ENCODE measurements at places on chromosomes 2 and 18.

DNA sequence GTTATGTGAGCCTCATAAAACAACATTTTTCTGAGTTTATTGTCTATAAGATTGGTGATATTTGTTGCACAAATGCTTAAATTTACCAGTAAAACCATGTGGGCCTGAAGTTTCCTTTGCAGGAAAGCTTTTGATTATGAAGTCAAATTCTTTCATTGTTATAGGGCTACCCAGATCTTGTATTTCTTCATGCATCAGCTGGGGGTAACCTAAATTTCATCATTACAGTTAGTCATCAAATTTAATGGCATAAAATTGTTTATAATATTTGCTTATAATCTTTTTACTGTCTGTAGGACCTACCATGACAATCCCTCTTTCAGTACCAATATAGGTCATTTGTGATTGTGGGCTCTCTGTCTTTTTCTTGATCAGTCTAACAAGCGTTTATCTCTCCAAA lies 47.8 kb downstream of the SMAD2 start:
- DNase-seq: no peak

DNA sequence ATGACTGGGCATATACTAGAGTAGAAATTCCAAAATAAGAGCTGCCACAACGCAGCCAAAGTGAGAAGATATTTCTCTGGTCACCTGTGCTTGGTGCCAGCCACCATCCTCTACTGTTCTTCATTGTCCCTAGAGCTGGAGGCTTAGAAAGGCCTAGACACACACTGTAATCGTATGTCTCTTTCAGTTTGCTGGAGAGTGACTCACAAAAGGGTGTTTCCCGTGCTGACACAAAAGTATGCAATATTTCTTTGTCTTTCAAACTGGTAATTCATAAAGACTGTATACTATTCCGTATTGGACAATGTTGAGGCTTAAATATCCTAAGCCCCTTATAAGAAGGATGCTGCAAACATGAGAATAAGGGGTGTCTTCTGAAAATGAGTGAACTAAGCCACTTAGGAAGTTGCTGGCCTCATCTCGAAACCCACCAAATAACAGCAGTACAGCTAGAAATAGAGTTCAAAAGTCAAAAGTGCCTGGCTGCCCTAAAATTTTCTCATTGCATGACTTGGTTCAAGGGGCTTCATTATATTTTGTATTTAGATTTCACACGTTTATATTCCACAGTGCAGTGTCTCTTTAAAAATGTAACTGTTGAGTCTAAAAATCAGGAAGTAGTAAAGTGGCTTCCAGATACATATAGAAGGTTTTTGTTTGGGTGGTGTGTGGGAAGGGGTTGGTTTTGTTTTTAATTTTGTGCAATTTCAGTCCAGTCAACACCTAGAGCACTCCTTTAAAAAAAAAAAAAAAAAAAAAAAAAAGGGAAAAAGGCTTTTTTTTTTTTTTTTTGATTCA lies 601.1 kb downstream of the ARHGAP15 start:
- DNase-seq: no peak

DNA sequence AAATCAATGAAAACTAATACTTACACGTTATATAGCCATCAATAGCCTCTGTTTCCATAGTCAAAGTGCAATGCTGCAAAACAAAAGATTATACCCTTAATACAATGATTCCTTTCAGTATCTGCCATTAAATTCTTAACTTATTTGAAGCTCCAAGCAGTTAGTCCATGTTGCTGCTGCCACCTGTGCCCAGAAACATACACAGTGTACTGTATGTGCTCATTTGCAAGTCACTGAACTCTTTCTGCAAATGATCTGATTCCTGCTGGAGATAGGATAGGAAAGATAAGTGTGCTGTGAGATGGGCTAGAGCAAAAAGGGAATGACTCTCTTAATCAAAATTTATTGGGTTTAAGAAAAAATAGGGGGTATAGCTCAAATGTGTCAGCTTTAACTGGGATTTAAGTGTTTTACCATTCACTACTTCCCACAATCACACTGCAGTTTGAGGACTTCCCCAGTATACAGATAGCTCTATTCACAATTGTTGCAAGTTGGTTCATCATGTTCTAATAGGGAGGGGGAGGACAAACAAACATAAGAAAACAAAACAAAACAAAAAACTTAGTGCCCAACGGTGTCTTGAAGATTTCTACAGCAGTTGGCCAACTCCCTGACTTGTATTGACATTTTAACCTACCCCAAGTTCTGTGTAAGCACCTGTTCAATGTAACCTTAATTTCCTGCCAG lies 2.7 kb downstream of the IKZF2 start:
- no peak for DNase-seq

- DNase-seq: no peak
Measured at GRCh38 chr2:127646487-127647241, 711 bp downstream of the GPR17 start.

DNA sequence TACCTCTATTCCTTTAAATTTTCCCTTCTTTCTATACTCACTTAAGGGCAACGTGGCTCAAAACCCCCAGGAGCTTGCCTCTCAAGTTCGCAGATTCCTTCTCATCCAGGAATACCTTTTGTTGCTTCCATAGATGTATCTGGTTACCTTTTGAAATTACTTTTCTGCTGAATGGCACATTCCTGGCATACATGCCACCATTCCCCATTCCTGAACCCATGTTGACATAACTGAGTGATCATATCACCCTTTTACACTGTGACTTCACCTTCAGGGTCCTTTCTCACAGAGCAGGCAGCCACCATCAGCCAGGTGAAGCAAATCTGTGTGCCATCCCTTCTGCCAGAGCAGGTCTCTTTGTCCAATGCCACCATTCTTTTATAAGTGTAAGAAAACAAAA lies 615.8 kb downstream of the ARHGAP15 start:
- DNase-seq: no peak

GRCh38 chr2:172927641-172928357 lies 147.8 kb upstream of the MAP3K20 start:
- DNase-seq: no peak

DNA sequence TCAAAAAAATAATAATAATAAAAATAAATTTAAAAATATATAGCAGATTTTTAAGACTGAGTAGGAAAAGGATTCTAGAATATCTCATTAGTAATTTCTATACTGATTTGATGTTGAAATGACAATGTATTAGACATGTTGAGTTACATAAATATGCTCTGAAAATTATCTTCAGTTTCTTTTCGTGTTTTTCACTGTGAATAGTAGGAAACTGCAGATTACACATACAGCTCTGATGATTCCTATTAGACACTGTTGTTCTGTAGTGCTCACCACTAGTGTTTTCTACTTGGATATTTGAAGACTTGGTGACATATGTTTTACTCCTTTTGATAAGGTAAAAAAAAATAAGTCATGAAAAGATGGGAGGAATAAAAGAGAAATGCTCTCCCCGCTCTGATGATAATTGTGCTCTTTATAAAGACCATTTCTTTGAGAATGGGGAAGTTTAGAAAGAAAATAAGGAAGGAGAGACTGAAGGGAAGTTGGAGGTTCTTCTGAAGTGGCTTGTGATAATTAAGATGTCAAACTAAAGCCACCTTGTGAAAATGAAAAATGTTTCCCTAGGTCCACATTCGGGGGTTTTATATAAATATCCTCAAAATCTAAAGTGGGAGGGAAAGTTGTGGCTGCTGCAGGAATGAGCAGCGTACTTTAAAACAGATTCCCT lies 52.9 kb downstream of the SLC9A2 start:
- no peak for DNase-seq

DNA sequence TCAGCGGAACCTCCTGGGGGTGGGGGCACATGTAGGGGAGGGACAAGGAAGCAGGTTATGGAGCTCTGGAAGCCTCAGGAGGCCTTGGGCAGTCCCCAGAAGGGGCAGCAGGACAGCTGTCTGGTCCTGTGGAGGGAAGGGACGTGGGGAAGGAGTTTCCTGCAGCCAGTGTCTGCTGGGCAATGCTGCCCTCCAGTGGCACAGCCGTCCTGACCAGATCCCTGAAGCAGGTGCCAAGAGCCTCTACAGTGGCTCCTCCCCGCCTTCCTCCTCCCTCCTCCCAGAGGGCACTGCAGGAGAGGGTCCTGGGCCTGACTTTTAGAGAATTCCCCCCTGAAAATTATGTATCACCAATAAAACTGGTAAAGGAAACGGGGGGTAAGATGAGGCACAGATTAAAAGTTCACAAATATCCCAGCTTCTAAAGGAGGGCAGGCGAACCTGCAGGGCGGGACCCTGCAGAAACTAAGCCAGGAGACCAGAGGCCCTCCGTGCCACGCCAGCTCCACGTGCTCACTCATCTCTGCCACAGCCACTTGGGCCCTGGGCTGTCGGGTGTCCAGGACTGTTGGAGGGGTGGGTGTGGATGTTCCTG lies 258.5 kb downstream of the TWIST2 start:
- no peak for DNase-seq

DNA sequence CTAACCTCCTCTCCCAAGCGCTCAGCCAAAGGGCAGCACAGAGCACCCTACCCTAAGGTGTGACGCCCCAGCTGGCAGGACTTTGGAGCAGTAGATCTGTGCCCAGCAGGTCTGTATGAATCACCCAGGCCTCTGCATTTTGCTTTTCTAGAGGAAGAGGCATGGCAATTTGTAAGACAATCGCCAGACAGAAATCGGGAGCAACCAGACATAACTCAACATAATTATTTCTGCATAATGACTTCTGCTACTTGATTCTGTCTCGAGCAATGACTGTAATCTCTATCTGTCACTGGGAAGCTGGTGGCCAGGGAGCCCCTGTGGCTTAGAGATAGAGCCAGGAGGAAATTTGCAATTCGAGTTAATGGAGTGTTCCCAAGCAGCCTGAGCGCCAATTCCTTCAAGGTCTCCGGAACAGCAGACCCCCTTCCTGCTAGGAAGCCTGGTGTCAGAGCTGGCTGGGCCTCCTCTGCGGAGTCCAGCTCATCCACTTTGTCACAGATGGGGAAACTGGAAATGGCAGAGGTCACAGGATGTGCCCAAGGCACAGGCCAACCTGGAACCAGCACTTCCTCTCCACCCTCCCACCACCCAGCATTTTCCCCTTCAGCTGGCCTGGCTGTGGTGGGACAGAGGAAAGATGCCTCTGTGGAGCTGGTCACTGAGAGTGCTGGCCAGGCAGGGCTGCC lies 55.0 kb downstream of the ODC1 start:
- DNase-seq: no peak

DNA sequence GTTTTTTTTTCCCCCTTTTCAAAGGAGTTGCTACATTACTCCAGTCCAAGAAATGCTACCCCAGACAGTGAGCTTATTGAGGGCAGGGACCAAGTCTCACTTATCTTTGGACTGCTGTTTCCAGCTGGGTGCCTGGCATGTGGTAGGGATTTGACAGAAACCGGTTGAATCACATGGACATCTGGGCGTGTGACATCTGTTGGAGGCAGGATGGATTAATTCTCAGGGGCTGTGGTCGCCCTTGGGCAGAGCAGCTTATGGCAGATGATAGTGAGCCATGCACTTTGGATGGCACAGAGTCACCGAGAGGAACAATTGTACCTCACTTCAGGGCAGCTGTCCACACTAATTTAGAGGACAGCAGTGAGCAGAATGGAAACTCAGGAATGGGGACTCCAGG lies 254.6 kb upstream of the ID2 start:
- DNase-seq: no peak

DNA sequence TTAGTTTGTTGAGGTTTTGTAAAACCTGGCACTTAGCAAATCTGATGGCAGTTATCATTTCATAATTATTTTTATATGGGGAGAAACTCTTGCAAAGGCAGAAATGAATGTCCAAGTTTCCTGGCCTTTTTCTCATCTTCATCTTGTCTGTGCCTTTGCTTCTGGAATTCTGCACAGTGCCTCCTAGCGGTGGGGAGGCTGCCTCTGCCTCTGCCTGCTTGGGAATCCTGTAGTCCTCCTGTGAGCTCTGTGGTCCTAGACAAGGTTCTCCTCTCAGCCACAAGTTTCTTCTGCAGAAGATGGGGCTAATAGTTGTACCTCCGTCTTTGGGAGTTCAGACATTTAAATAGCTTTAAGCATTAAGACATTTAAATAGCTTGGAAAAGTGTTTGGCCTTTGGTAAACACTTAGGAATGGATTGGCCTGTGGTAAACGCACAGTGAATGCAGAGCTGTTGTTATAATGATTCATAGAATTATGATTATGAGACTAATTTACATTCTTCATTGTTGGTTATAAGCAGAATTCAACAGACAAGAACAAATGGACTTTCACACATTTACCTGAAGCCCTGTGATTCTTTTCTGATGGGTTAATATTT lies 101.2 kb downstream of the ZNF236 start:
- DNase-seq: no peak

- no peak for DNase-seq
Measured at GRCh38 chr2:71353248-71353647, 21.7 kb downstream of the ZNF638 start.

- DNase-seq: no peak
Measured at GRCh38 chr2:226678422-226678821, 121.2 kb downstream of the IRS1 start.

- DNase-seq: no peak
Measured at GRCh38 chr2:100623033-100623715, 60.4 kb downstream of the PDCL3 start.

- no peak for DNase-seq
Measured at GRCh38 chr2:172062402-172063004, 22.8 kb upstream of the DLX1 start.

- DNase-seq: no peak
Measured at GRCh38 chr2:43399098-43399497, 172.7 kb upstream of the ZFP36L2 start.

- DNase-seq: no peak
Measured at GRCh38 chr2:31003749-31004148, 134.5 kb downstream of the GALNT14 start.

- no peak for DNase-seq
Measured at GRCh38 chr18:3279201-3280185, 17.6 kb downstream of the MYL12B start.

- no peak for DNase-seq
Measured at GRCh38 chr2:11639503-11639902, 30.5 kb downstream of the NTSR2 start.

GRCh38 chr18:68972176-68972575 lies 174.3 kb downstream of the CCDC102B start:
- no peak for DNase-seq

DNA sequence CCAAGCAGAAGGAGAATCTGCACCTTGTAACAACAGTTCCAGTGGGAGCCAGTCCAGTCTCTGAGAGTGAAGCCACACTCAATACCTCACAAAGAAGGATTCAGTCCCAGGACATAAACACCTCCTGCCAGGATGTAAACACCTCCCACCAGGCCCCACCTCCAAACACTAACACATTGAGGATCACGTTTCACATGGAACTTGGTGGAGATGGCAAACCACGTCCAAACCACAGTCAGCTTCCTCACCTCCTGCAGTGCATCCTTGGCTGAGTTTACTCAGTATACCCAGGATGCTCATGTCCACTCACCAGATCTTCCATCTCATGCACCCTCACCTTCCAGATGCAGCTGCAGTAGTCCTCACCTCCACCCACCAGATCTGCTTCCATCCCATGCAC lies 37.8 kb upstream of the TMEM18 start:
- no peak for DNase-seq

- DNase-seq: no peak
Measured at GRCh38 chr2:204885747-204886146, 340.5 kb downstream of the PARD3B start.

- no peak for DNase-seq
Measured at GRCh38 chr2:232567721-232568120, 17.2 kb downstream of the EIF4E2 start.

- DNase-seq: no peak
Measured at GRCh38 chr18:23970161-23971096, 44.1 kb upstream of the TTC39C start.

GRCh38 chr2:130393318-130393910 lies 37.6 kb downstream of the PTPN18 start:
- no peak for DNase-seq
